ENCODE measurements at places on chromosomes 2 and 18. TPM values are rescaled to one million over a fixed set of nuclear protein-coding genes. Genes with fewer than 3 reads are reported as not detected.

The MAL gene
- not detected for total RNA-seq

The SLC19A3 gene
- 0.17 TPM for total RNA-seq

The ELOA2 gene
- total RNA-seq = not detected

The CETN1 gene
- total RNA-seq = not detected

The DNPEP gene
- total RNA-seq = 55.0 TPM

The TUBA4B gene
- total RNA-seq = not detected

The NPHP1 gene
- 4.8 TPM for total RNA-seq

The RGPD3 gene
- total RNA-seq = 0.11 TPM

The HOXD8 gene
- 0.58 TPM for total RNA-seq

The MALL gene
- not detected for total RNA-seq

The GALR1 gene
- not detected for total RNA-seq

The NEURL3 gene
- total RNA-seq = not detected

The SERPINB3 gene
- not detected for total RNA-seq

The TWIST2 gene
- 28.5 TPM for total RNA-seq

The CNTNAP5 gene
- not detected for total RNA-seq

The EIF5B gene
- total RNA-seq = 13.7 TPM

The RANBP2 gene
- total RNA-seq = 65.9 TPM

The ALK gene
- total RNA-seq = not detected

The STK36 gene
- total RNA-seq = 25.8 TPM

The BOLL gene
- total RNA-seq = not detected

The CLEC4F gene
- total RNA-seq = not detected

The CYS1 gene
- 0.13 TPM for total RNA-seq

The DNAJC5G gene
- total RNA-seq = not detected

The CD226 gene
- 0.38 TPM for total RNA-seq

The ASB18 gene
- not detected for total RNA-seq

The TDRD15 gene
- not detected for total RNA-seq

The ADCYAP1 gene
- not detected for total RNA-seq

The BAZ2B gene
- total RNA-seq = 37.4 TPM

The DYSF gene
- total RNA-seq = 59.5 TPM

The AKAIN1 gene
- not detected for total RNA-seq

The SAG gene
- not detected for total RNA-seq

The EFR3B gene
- 0.34 TPM for total RNA-seq

The CGREF1 gene
- total RNA-seq = 0.69 TPM

The VAMP8 gene
- total RNA-seq = 21.2 TPM

The AGAP1 gene
- total RNA-seq = 14.8 TPM

The TUBA3E gene
- total RNA-seq = not detected
